ENCODE measurements at places on chromosomes 2 and 18.

DNA sequence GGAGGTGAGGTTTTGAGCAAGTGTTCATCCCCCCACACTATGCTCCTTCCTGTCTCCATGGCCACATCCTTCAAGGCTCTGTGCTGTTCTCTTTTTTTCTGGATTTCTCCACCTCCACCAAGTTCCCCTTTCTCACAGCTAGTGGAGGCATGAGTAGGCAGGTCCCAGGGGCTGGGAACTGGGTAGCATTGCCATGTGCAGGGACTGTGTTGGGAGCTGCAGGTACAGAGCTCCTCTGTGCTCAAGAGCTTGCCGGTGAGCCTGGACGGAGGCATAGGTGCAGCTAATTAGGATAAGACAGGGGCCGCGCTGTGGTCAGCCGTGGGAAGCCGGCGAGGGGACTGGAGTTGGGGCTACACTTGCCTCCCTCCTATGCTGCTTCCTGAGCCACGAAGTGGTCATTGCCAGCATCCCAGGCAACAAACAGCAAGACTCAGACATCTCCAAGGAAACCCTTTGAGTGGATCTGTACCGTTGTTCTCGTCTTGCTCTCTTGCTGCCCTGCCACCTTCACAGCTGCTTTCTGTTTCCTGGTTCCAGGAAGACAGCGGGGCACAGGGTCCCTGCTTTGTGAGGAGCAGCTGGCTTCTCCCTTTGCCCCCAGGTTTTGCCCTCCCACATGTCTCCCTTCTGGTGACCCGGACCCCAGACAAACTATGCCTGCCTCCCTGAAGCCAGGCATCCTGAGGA lies 36.9 kb downstream of the ATOH8 start:
- no peak for DNase-seq

DNA sequence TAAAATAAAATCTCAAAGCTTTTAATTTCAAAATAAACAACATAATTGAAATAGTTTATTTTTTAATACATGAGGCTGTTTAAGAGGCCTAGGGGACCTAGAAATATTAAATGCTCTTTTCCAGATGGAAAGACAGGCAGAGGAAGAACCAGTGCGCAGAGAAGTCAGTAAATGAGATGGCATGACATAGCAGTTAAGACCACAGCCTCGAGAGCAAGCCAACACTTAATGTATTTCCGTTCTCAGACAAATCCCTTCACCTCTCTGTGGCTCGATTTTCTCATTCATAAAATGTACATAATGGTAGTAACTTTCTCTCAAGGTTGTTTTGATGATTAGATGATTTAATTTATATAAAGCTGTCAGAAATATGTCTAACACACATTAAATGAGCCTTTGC lies 405.1 kb upstream of the CWC22 start:
- DNase-seq, result no peak

GRCh38 chr2:69483696-69484095 lies 46.5 kb upstream of the NFU1 start:
- DNase-seq, result no peak

DNA sequence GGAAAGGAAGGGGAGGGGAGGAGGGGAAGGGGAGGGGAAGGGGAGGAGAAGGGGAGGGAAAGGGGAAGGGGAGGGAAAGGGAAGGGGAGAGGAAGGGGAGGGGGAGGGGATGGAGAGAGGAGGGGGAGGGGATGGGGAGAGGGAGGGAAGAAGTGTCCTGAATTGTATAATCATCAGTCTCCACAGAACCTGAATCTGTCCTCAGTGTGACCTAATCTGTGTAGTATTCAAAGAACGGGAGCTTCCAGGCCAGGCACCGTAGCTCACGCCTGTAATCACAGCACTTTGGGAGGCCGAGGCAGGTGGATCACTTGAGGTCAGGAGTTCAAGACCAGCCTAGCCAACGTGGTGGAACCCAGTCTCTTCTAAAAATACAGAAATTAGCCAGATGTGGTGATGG lies 41.1 kb upstream of the CCDC150 start:
- no peak for DNase-seq

DNA sequence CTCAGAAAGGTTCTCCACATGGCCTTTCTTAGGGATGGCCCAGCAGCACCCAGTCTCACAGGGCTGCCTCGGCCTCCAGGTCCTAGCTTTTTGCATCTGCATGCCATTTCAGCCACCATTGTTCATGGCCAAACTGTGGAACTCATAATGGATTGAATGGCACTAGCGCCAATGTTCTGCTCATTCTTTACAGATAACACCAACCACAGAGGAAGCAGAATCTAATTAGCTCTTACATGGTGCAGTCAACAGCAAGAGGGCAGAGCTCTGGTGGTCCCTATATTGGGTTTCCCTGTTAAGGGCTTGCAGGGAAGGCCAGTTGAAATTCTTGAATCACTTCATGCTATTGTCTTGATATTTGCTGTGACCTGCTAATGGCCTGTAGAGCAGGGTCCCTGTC lies 45.6 kb downstream of the ARL4C start:
- DNase-seq, result no peak

DNA sequence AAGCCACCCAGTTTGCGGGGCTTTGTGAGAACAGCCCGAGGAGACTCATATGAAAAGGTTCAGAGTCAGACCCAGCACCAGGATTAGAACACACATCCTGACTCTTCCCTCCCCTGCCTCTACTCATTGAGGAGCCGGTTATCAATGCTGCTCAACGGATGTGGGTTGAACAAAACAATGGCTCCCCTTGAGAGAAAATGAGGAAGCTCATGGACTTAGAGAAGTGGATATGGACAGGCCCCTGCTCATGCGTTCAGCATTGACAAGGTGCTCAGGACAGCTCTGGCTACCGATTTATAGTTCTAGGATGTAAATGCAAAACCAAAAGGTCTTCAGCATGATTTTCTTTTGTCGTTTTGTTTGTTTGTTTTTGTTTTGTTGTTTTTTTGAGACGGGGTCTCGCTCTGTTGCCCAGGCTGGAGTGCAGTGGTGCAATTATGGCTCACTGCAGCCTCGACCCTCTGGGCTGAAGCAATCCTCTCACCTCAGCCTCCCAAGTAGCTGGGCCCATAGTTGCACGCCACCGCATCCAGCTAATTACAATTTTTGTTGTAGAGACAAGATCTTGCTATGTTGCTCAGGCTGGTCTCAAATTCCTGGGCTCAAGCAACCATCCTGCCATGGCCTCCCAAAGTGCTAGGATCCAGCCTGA lies 32.0 kb upstream of the AGAP1 start:
- no peak for DNase-seq

- no peak for DNase-seq
Measured at GRCh38 chr2:52084759-52085158, 1052.8 kb upstream of the NRXN1 start.

DNA sequence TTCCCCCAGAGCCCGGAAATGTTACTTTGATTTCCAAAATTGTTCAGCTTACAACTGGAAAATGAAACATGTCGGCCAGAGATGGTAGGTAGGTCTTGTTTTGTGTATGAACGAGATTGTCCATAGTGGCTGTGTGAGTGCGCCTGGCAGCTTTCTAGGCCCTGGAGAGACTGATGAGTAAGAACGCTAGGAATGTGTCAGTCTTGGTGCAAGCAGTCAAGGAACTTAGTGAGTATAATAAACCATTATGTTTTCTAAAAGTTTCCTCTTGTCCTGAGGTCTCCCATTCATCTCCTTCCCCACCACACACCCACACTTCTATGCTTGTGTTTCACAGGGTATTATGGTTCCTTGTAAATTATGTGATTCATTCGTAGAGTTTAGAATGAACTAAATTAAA lies 234.2 kb downstream of the CDH2 start:
- DNase-seq, result no peak
